ENCODE measurements at places on chromosomes 11 and 22.

GRCh38 chr11:112965656-112966055, 4.4 kb downstream of the NCAM1 start:
- no peak for DNase-seq

DNA sequence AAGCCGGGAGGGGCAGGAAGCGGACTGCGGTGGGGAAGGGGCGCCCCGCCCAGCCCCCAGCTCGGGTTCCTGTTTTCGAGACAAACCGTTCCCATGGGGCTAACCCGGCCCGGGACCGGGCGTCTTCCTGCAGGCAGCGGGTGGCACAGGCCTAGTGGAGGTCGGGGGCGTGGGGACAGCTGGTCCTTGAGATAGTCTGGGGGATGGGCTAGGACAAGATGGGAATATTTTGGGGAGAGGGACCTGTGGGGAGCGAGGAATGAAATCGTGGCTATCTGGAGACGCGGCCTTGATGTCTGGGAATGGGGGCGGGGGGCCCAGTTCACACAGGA, 1.2 kb upstream of the RASGRP2 start:
- DNase-seq, result peak; percentile 38

DNA sequence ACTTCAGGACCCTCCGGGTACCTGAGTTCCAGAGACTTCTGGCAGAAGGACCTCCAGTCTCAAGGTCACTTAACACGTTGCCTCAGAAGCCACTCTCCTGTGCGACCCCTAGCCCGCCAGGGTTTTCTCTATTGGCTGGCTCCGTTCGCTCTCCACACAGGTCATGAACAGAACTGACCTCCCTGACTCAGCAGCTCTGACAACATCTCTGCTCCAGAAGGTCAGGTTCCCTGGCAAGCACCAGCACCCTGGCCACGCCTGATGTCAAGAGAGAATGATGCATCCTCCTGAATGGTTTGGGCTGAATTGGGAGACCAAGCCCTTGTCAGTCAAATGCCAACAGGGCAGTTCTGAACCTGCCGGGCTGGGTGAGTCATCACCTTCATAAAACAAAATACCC, 84.3 kb upstream of the TMEM45B start:
- DNase-seq, result no peak

DNA sequence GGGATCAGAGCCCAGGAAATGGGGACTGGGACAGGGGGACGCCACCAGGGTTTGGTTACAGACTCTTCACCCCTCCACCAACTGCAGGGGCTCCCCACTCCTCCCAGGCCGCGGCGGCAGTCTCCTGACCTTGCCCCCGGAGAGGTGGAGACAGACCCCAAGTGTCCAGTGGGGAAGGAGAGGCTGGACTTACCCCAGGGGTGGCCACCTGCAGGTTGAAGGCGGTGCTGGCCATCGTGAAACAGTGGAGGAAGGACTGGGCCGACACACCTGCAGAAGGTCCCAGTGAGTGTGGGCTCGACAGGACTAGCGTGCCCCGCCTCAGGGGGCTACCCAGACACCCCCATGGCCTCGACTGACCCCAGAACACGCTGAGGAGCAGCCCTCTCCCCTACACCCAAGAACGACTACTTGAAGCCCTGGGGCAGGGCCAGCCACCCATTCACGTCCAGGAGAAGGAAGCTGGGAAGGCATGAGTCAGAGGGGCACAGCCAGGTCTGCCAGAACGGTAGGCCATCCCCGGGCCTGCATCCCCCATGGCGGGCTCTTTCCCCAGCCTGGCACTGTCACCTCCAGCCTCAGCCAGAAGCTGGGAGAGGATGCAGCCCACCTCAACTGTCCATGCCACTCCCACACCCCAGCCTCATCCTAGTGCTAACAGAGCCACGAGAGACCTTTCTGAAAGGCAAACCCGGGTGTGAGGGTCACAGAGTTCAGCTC, 2.3 kb downstream of the GATD1 start:
- DNase-seq, result no peak

GRCh38 chr22:17114898-17115235, 6.3 kb downstream of the TMEM121B start:
- DNase-seq, result no peak

DNA sequence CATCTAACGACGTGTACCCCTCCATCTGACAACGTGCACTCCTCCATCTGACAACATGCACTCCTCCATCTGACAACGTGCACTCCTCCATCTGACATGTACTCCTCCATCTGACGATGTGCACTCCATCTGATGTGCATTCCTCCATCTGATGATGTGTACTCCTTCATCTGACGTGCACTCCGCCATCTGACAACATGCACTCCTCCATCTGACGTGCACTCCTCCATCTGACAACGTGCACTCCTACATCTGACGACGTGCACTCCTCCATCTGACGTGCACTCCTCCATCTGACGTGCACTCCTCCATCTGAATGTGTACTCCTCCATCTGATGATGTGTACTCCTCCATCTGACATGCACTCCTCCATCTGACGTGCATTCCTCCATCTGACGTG, 8.0 kb upstream of the IL17REL start:
- DNase-seq, result no peak

DNA sequence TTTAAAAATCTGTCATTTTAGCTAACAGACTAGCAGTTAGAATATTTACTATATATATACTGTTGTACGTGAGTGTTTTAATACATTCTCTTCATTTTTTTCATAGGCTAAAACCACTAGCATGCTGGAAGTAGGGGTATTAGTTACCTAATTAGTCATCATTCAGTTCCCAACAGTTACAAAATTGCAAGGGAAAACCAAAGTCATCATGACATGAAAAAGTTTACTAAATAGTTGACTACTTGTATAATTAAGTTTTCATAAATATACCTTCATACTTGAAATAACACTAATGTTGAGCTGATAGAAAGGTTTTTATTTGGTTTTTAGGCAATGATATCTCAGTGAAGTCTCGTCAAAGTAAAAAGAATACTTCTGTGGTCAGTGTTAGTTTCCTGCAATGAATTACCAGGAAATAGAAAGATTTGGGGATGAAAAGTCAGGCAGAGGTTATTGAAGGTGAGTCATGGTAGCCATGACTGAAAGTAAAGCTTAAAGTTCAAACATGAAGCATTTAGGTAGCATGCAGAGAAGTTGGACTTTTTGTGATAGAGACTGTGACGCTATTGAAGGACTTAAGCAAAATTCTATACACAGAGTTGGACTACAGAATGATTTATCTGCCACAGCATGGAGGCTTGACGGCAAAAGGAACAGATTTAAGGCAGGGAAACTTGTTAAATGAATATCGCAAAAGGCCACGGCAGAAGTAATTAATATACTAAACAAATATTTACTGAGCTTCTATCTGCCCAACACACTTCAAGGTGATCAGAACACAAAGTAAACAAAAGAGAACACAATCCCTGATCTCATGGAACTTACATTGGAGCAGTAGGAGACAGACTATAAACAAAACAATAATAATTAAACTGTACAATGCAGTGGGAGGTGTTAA, 828.1 kb upstream of the FAT3 start:
- DNase-seq, result no peak

GRCh38 chr11:114738954-114739353, 60.6 kb downstream of the NXPE2 start:
- DNase-seq, result peak; percentile 4

- DNase-seq, result no peak
Measured at GRCh38 chr11:36622431-36623136, 24.5 kb upstream of the RAG2 start.

DNA sequence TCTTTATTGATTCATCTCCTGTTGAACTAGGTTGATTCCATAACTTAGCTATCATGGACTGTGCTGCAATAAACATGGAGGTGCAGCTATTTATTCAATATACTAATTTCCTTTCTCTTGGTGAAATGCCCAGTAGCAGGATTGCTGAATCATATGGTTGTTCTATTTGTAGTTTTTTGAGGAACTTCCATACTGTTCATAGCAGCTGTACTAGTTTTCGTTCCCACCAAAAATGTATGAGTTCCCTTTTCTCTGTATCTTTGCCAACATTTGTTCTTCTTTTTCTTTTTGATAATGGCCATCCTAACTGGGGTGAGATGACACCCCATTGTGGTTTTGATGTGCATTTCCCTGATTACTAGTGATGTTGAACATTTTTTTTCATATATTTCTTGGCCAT, 87.2 kb upstream of the NAV2 start:
- DNase-seq, result no peak

GRCh38 chr11:64356498-64357411, 2.2 kb upstream of the RPS6KA4 start:
- DNase-seq, result no peak

GRCh38 chr11:61709110-61709509, 28.9 kb downstream of the DAGLA start:
- no peak for DNase-seq

DNA sequence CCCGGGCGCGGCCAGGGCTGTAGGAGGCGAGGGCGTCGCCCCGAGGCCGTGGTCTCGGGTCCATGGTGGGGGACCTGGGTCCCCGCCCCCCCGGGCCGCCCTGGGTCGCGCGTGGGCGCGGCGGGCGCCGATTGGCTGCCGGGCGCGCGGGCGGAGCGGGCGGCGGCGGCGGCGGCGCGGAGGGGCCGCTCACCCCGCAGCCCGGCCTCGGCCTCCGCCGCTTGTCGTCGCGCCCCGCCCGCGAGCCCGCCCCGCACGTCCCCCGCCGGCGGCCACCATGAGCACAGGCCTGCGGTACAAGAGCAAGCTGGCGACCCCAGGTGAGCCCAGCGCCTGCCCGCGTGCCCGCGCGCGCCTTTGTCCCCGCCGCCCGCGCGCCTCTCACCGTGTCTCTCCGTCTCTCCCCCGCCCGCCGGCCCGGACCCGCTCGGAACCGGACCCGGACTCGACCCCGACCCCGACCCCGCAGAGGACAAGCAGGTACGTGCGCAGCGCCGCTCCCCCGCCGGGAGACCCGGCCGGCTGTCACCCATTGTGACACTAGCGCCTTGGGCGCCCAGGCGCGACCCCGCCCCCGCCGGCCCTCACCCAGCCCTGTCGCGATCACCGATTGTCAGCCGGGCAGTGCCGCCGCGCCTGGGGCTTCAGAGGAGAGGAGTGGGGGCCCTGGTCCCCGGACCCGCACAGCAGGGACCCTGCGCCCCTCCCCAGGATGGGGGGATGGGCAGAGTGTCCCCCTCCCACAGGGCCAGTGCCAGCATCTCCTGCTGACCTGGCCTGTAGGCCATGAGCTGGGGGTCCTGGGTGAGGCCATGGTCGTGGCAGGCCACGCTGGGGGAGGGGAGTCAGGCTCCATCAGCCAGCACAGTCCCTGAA, at the start of gene SEPTIN5:
Gene SEPTIN5 (plus strand): TSS at position 192 of the 876 bp plus-strand sequence. CDS start 86 bp downstream, at position 278.
- no peak for DNase-seq

DNA sequence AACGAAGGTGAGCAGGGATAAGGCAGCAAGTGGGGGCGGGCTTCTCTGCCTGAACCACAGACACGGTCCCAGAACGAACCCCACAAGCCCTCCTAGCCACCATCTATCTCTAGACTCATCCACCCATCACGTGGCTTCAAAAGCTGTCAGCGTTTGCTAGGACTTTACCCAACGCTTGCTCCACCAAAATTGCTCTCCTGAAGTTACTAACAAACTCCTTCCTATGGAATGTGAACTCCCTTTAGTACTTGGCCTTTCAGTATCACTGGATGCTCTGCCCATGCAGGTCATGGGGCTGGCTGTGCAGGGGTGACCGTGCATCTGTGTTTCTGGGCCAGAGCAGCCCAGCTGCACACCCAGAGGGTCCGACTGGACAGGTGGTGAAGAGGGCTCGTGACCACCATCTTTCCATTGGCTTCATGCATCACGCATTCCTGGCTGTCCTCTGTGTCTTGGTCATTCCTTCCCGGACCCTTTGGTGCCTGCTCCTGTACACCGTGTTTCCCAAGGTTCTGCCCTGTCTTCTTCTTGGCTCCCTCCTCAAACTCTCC, 85.1 kb downstream of the MYO7A start:
- DNase-seq, result no peak

DNA sequence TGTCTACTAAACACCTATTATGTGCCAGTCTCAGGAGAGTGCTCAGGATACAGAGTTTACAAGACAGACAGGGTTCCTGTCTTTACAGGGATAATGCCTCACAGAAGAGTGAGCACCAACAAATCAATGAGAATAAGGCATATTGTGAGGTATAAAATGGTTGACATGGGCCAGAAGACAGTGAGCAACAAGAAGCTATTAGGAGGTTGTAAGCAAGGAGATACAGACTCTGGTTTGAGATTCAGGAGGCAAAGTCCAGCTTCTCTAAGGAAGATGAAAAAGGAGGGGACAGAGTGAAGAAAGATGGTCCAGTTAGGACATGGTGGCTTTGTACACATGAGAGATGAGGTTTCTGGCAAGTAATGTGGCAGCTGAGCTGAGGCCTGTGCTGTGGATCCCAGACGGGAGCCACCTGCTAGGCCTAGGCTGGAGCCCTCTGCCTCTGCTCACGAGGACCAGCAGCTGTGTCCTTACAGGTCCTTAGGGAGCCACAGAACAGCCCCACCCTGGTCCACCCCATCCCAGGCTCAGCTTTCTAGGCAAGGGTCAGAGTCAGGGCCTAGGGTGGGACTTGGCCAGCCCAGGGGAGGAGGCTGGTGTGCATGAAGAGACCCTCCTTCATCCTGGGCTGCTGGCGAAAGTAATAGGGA, 110.5 kb downstream of the ZNF280B start:
- no peak for DNase-seq

- DNase-seq, result no peak
Measured at GRCh38 chr11:17552392-17553248, 5.6 kb downstream of the OTOG start.
